HFFc6 (cell line): ENCODE measurements at places on chromosomes 2 and 18. TPM values are rescaled to one million over a fixed set of nuclear protein-coding genes. Genes with fewer than 3 reads are reported as not detected.

CIDEA gene
- not detected in 3 replicates for total RNA-seq

DNA sequence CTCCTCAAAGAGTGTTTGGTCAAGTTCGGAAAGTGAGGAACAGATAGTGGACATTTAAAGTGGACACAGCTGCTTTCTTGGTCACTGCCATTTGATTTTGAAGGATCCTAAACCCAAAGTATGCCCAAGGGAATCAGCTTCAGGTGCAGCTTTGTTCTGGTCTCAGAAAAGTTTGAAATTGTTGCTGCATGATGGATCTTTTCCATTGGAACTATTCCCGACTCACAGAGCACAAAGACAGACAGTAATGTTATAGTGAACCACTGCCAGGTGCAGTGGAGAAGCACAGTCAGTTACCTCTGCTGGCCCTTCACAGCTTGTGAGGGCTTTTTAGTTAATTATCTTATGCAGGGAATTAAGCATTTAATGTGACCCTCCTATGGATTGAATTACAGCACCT, 301.7 kb downstream of the PHLPP1 start:
- no peak overlapping the region for H3K4me3 ChIP-seq
- H3K36me3 ChIP-seq: peaks cover 6% of the 10 kb centered on the region
- peaks cover 20% of the 10 kb centered on the region for H3K27me3 ChIP-seq
- H3K27ac ChIP-seq: no peak overlapping the region

DNA sequence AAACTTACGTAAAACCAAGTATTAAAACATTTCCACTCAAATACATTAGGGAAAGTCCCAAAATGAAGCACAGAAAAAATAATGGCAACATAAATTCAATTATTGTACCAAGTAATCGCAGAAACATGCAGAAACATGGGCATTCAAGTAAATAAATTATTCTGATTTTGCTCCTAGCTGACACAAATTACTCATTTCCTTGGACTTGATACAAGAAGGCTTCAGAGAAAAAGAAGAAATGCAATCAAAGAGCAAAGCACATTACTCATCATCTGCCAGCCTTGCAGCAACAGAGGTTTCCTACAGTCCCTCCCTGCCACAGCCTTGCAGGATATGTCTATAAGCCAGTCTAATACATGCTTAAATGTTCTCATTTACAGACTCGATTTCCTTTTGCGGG, 439.8 kb upstream of the LYPD1 start:
- H3K36me3 ChIP-seq: no peaks in the 10 kb centered on the region
- peaks cover 2% of the 10 kb centered on the region; the same call in 1 of the 2 replicates for H3K27me3 ChIP-seq
- H3K27ac ChIP-seq: no peak overlapping the region
- no peak overlapping the region for H3K4me3 ChIP-seq
- peaks cover 24% of the 10 kb centered on the region; the same call in 1 of the 2 replicates for H3K4me1 ChIP-seq

CROCC2 gene
- not detected in 2 replicates for total RNA-seq

ITGA4 gene
- total RNA-seq: 19.2 to 31.4 TPM (median 24.6 TPM) in 3 replicates

DSC2 gene
- total RNA-seq: not detected in 3 replicates

LOXHD1 gene
- total RNA-seq: not detected in 2 replicates

DNA sequence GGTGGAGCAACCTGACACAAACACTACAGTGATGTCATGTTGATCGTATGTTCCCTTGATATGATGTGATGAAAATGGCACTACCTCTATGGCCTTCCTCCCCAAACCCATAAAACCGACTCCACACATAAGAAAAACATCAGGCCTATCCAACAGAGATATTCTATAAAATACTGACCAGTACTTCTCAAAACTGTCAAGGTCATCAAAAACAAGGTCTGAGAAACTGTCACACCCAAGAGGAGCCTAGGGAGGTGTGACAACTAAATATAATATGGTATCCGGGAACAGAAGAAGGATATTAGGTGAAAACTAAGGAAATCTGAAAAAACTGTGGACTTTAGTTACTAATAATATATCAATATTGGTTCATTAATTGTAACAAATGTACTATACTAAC, 85.9 kb upstream of the FZD5 start:
- no peak overlapping the region for H3K4me3 ChIP-seq
- no peak for DNase-seq
- peaks cover 14% of the 10 kb centered on the region for H3K4me1 ChIP-seq
- no peaks in the 10 kb centered on the region for H3K27me3 ChIP-seq
- H3K27ac ChIP-seq: no peak overlapping the region
- H3K36me3 ChIP-seq: no peaks in the 10 kb centered on the region

CEP68 gene
- total RNA-seq: 5.6 and 5.7 TPM in 2 replicates

DNA sequence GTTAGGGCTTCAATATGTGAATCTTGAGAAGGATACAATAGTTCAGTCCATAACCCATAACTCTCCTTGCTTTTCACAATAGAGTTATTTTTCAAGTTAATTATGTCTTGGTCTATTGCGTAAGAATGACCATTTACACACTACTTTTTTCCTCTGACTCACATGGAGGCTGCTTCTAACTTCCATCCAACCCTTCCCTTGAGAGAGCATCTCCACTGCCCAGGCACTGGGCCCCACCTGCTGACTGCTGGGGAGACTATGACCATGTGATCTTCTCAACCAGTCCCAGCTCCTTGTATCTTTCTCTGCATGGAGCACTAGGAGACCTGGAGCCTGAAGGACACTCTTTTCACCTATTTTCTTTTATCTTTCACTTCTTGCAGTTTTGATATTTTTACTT, 251.5 kb downstream of the GPD2 start:
- no peaks in the 10 kb centered on the region; the same call in 1 of the 2 replicates for H3K27me3 ChIP-seq
- no peak overlapping the region for H3K4me3 ChIP-seq
- no peaks in the 10 kb centered on the region for H3K36me3 ChIP-seq
- H3K4me1 ChIP-seq: no peaks in the 10 kb centered on the region
- no peak overlapping the region for H3K27ac ChIP-seq

DNA sequence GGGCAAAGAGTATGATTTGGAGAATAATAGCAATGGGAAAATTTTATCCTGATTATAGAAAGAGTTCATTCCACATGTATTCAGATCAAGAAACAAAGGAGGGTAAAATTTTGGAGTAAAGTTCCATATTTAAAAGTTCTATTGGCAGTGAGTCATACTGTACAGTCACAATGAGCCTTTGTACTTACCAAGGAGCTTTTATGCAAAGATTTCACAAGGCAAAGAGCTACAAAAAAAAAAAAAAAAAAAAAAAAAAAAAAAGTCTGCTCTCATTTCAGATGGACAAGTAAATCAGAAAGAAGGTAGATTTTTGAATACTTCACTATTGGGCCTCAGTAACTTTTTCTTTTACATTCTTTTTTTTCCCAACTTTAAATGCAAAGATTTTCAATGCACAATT, 1802.2 kb upstream of the PIK3C3 start:
- no peaks in the 10 kb centered on the region for H3K27me3 ChIP-seq
- H3K4me1 ChIP-seq: no peaks in the 10 kb centered on the region
- H3K36me3 ChIP-seq: no peaks in the 10 kb centered on the region
- no peak overlapping the region for H3K27ac ChIP-seq
